ENCODE measurements at places on chromosomes 16 and 17.

DNA sequence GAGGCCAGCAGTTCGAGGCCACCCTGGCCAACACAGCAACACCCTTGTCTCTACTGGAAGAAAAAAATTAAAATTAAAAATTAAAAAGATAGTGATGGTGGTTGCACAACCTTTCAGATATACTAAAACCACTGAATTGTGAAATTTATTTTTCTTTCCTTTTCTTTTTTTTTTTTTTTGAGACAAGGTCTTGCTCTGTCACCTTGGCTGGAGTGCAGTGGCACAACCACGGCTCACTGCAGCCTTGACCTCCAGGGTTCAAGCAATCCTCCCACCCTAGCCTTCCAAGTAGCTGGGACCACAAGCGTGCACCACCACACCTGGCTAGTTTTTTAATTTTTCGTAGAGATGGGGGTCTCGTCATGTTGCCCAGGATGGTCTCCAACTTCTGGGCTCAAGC lies 254.4 kb downstream of the SLC39A11 start:
- H3K4me1 ChIP-seq: no peaks in the 10 kb centered on the region
- H3K4me3 ChIP-seq: no peak overlapping the region
- no peak for DNase-seq
- H3K36me3 ChIP-seq: no peaks in the 10 kb centered on the region
- no peaks in the 10 kb centered on the region for H3K27me3 ChIP-seq
- H3K27ac ChIP-seq: no peak overlapping the region

DNA sequence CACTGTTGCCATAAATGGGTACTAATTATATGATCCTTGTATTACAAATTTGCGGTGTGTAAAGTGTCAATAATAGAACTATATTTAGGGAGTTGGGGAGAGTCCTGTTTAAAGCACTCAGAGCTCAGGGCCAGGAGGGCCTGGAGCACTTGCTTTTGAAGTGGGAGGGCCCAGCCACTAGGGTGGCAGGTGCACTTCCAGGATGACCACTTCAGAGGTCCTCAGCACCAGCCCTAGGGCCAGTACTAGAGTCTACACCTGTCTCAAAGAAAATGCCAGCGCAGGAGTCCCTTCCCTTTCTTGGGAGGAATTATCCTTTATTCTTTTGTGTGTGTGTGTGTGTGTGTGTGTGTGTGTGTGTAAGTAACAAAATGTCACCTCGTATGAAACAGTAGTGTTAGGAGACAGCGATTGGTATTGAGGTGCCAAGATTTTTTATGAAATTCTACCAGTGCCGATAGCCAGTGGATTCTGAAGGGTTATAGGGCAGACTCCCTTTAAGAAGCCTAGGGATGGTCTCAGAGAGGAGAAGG lies 31.9 kb downstream of the MYO18A start:
- peak overlapping the region; percentile 33 for H3K4me3 ChIP-seq
- no peaks in the 10 kb centered on the region for H3K27me3 ChIP-seq
- no peak for DNase-seq
- H3K4me1 ChIP-seq: peaks cover 93% of the 10 kb centered on the region
- H3K27ac ChIP-seq: peak overlapping the region; percentile 81

GRCh38 chr16:47493381-47494337 lies 32.5 kb downstream of the PHKB start:
- no peaks in the 10 kb centered on the region for H3K27me3 ChIP-seq
- no peak overlapping the region for H3K27ac ChIP-seq
- H3K4me3 ChIP-seq: no peak overlapping the region
- no peak for DNase-seq

DNA sequence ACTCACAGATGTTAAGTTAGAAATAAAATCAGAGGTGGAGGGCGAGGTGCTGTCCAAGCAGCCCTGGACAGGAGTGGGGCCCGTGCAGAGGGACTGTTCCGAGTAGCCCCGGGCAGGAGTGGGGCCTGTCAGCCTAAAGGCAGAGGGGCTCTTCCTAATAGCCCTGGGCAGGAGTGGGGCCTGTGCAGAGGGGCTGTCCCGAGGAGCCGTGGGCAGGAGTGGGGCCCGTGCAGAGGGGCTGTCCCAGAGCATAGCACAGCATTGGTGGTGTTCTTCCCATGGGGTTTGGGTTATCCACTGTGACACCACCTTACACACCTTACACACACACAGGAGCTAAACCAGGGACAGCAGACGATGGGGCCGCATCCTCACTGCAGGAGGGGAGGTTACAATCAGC lies 10.4 kb downstream of the CEP131 start:
- H3K27ac ChIP-seq: no peak overlapping the region
- H3K4me1 ChIP-seq: no peaks in the 10 kb centered on the region
- DNase-seq: no peak
- H3K27me3 ChIP-seq: no peaks in the 10 kb centered on the region
- H3K4me3 ChIP-seq: no peak overlapping the region

GRCh38 chr17:15381707-15382106 lies 40.3 kb upstream of the TEKT3 start:
- H3K27me3 ChIP-seq: peaks cover 5% of the 10 kb centered on the region
- peaks cover 10% of the 10 kb centered on the region for H3K4me1 ChIP-seq
- H3K36me3 ChIP-seq: no peaks in the 10 kb centered on the region
- no peak for DNase-seq
- no peak overlapping the region for H3K4me3 ChIP-seq

GRCh38 chr17:77142689-77143088 lies 1.9 kb downstream of the SEC14L1 start:
- no peak overlapping the region for H3K4me3 ChIP-seq
- H3K27me3 ChIP-seq: no peaks in the 10 kb centered on the region
- no peak for DNase-seq
- peaks cover 41% of the 10 kb centered on the region for H3K4me1 ChIP-seq
- H3K36me3 ChIP-seq: peaks cover 8% of the 10 kb centered on the region

DNA sequence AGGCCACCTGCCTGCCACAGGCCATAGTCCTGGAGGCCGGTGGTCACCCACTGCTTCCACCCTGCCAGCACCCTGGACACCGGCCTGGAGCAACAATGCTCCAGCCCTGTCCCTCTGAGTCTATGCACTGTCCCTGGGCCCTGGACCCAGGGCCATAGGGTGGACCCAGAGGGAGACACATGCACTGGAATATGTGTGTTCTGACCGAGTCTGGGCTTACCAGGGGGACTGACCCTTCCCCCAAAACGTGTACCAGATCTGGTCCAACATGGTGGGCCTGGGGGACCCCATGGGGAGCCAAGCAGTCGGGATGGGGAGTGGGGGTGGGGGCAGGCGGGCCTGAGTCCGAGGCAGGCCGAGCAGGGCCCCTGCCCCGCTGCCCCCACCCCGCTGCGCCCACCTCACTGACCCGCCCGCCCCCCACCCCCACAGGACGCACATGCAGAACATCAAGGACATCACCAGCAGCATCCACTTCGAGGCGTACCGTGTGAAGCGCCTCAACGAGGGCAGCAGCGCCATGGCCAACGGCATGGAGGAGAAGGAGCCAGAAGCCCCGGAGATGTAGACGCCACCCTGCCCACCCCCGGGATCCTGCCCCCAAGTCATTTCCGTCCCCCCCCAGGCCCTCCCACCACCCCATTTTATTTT lies 357.4 kb downstream of the SEC14L1 start:
- no peak for DNase-seq
- H3K4me3 ChIP-seq: no peak overlapping the region
- H3K36me3 ChIP-seq: peaks cover 16% of the 10 kb centered on the region

DNA sequence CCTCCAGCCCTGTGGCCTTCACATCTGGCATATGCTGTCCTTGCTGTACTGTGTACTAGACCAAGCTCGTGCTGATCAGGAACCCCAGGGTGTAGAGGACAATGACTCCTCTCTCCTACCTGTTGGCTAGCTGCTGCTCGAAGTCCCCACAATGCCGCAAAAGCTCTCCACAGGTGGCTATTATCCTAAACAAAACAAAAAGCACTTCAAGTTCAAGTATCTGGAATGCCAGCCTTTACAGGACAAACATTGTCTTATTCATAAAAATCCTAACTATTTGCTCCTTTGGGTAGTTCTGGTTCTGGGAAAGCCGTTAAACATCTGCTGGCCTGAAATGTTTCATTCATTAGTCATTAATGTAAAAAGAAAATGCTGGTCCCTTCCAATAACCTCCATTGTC lies 42.8 kb downstream of the COG7 start:
- no peaks in the 10 kb centered on the region for H3K4me1 ChIP-seq
- DNase-seq: no peak
- H3K27me3 ChIP-seq: no peaks in the 10 kb centered on the region
- H3K4me3 ChIP-seq: no peak overlapping the region
- H3K27ac ChIP-seq: no peak overlapping the region
- H3K36me3 ChIP-seq: peaks cover 8% of the 10 kb centered on the region

DNA sequence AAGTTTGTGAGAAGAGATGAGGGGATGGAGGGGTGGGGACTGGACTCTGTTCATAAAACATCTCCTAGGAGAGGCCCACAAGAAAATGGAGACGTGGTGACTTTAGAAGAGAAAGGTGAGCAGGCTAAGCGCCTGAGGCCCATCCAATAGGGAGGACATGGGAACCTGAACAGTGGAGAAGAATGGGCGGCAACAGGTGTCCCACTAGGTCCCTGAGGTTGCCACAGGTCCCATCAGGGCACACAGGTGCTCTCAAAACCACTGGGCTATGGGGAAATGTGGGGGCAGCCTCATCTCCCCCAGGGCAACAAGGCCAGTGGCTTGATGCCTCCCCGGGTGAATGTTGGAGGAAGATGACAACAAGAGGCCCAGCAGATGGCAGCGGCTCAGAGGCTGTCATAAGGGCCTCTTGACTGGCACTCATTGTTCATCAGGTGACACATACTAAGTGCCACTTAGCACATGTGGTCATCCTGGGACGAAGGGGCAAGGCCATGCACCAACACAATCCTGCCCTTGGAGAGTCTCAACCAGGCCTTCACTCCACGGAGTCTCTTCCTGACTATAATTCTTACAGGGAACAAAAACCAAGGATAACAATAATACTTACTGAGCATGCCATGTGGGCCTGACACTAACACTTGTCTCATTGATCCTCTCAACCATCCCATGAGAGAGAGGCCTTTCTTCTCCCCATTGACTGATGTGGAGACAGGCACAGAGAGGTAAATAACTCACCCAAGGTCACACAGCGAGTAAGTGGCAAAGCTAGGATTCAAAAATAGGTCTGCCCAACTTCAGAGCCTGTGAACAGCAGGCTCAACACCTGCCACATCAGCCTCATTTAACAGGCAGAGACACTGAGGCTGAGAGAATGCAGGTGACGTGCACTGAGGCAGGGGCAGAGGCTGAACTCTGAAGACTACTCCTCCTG lies 38.0 kb downstream of the CUEDC1 start:
- no peaks in the 10 kb centered on the region for H3K36me3 ChIP-seq
- no peak overlapping the region for H3K4me3 ChIP-seq
- peaks cover 62% of the 10 kb centered on the region for H3K4me1 ChIP-seq
- H3K27me3 ChIP-seq: no peaks in the 10 kb centered on the region

DNA sequence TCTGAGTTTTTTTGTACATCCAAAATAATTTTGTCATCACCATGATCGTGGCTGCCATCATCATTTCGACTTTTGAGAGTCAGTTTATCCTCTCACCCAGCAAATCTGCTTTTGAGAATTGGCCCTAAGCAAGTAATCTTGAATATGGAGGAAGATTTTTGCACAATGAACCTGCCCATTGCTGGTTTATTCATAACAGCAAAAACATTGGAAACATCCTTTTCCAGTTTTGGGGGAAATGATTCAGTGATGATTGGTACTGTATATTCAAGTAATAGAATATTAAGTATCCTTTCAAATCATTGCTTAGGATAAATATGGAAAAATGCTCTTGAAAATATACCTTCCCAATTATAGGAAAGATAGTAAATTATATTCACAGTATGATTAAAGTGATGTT lies 53.1 kb downstream of the PRKCA start:
- no peak overlapping the region for H3K4me3 ChIP-seq
- no peaks in the 10 kb centered on the region for H3K27me3 ChIP-seq
- no peaks in the 10 kb centered on the region for H3K36me3 ChIP-seq
- DNase-seq: no peak

GRCh38 chr17:17545031-17545820 lies 46.3 kb downstream of the PEMT start:
- H3K4me3 ChIP-seq: no peak overlapping the region
- H3K36me3 ChIP-seq: no peaks in the 10 kb centered on the region
- H3K27ac ChIP-seq: no peak overlapping the region
- H3K4me1 ChIP-seq: no peaks in the 10 kb centered on the region
- no peak for DNase-seq

- no peaks in the 10 kb centered on the region for H3K4me1 ChIP-seq
- H3K4me3 ChIP-seq: no peak overlapping the region
- H3K27ac ChIP-seq: no peak overlapping the region
- no peaks in the 10 kb centered on the region for H3K27me3 ChIP-seq
- no peaks in the 10 kb centered on the region for H3K36me3 ChIP-seq
Measured at GRCh38 chr17:14918540-14918939, 346.6 kb downstream of the PMP22 start.

DNA sequence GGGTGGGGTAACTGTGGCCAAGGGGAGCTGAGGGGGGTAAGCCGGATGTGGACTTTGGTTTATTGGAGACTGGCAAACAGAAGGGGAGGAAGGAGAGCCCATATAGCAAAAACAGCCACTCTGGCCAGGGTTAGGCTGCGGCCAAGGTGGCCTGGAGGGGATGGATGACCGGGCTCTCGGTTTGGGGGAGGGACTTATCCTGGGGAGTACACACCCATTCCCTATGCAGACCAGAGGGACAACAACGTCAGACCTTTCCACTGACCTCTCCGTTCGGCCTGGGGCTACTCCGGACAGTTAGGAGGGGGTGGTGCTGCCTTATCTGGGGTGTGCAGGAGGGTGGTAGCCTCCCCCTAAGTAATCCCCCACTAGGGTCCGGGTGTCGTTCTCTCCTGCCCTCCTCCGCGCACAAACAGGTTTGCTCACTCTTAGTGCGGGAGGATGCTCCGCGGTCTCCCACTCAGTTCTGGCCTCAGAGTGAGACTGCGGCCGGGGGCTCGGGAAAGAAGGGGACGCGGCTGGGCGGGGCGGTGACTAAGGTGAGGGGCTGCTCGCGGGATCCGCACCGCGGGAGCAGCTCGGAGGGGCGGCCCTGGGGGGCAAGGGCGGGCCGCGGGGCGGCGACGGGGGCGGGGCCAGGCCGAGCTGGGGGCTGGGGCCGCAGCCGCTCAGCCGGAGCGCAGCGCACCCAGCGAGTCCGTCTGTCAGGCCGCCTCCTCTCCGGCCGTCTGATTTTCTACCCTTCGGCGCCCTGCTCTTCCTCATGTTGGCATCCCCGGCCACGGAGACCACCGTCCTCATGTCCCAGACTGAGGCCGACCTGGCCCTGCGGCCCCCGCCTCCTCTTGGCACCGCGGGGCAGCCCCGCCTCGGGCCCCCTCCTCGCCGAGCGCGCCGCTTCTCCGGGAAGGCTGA lies at the start of gene WNK4:
WNK4 (plus strand) TSS at position 675 of the 915 bp plus-strand sequence; CDS start at position 764, 89 bp downstream.
- no peak within 1 kb of the TSS for H3K4me3 ChIP-seq
- no peak within 1 kb of the TSS for H3K27ac ChIP-seq
- H3K36me3 ChIP-seq: peaks cover 22% of the 10 kb centered on the region
- DNase-seq: no peak
- no peaks in the 10 kb centered on the region for H3K27me3 ChIP-seq

DNA sequence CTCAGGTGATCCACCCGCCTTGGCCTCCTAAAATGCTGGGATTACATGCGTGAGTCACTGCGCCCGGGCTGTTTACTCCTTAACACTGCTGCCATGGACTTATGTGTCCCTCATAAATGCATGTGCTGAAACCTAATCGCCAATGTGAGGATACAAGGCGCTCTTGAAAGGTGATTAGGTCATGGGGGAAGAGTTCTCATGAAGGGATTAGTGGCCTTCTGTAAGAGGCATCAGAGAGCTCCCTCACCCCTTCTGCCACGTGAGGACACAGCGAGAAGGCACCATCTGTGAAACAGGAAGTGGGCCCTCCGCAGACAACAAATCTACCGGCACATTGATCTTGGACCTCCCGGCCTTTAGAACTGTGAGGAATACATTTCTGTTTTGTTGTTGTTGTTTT lies 19.1 kb downstream of the ITPRIPL2 start:
- H3K4me3 ChIP-seq: no peak overlapping the region
- H3K36me3 ChIP-seq: no peaks in the 10 kb centered on the region
- DNase-seq: no peak
- no peak overlapping the region for H3K27ac ChIP-seq
- peaks cover 68% of the 10 kb centered on the region for H3K4me1 ChIP-seq
